Right lobe of liver (tissue), 6 donors: ENCODE measurements at places on chromosomes 16 and 17. TPM values are rescaled to one million over a fixed set of nuclear protein-coding genes. Genes with fewer than 3 reads are reported as not detected.

Gene SLC16A6
- 0.25 TPM for total RNA-seq

Gene DOC2B
- total RNA-seq: 1.3 TPM

Gene KCNH4
- total RNA-seq: not detected

Gene KRTAP16-1
- total RNA-seq: not detected

Gene LLGL1
- 2.0 TPM for total RNA-seq

Gene CCL4L2
- not detected for total RNA-seq

Gene CBFA2T3
- total RNA-seq: 2.5 TPM

Gene GNAO1
- total RNA-seq: 28.8 TPM

- DNase-seq: no peak
Measured at GRCh38 chr17:2222301-2222700, 81.3 kb downstream of the SMG6 start.

DNA sequence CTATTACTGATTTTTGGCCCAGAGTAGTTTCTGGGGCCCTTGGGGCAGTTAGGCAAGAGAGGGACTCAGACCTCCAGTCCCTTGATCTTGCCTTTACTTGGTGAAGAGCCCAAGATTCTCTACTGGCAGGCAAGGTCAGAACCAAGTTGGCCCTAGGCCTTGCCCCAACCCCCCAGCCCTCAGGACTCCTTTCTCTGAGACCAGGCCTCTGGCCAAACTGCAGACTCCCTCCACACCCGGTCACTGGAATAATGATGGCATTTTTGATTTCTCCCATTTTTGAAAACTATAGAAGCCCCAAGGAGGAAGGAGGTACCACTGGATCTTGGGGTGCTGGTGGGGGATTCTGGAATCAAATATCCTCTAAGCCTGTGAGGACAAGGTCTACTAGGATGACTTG, 18.0 kb upstream of the HOXB9 start:
- DNase-seq: no peak

- DNase-seq: no peak
Measured at GRCh38 chr17:27384726-27385125, 71.5 kb upstream of the KSR1 start.

DNA sequence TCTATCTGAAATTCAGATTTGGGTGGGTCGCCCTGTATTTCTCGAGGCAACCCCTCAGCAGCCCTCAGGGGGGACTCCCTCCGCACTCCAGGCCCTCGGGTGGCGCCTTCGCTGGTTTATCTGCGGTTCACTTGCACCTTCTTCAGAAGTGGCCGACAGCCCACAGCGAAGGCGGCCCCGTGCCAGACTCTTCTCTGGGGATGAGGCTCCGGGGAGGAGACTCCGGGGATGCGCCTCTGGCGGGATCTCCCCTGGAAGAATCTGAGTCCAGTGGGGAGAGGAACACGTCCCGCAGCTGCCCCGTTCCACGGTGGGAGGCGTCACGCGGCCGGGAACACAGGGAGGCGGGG, 63.9 kb upstream of the DNAJA2 start:
- DNase-seq: no peak

DNA sequence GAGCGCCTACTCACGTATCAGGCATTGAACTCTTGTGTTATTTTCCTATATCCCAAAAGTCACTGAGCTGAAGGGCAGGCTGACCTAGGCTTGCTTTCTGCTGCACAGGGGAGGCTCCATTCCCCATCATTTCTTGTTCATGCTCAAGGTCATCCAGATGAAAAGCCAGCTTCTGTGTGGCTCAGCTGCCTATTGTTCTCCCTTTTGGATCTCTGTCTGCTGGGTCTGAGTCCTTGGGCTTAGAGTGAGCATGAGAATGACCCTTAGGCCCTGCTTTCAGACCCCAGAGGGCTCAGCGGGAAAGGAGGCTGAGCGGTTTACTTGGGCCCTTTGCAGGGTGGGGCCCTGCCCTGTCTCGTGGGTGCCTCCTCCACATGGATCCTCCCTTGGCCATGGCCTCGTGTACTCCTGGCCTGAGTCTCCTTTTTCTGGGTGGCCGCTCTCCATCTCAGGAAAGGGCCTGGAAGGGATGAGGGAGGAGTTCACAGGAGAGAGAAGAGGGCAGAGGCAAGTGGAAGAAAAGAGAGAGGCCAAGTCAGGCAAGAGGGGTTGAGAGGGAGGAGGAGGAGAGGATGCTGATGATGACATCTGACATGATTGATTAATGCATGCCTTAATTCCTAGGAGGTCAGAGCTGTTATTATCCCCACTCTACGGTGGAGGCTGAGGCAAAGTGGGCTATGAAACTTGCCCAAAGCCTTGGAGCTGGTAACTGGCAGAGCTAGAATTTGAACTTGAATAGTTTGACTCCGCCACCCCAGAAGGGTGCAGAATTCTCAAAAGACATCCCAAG, 19.8 kb upstream of the MAP3K14 start:
- DNase-seq: peak; percentile 13

- no peak for DNase-seq
Measured at GRCh38 chr17:19769946-19770652, 22.0 kb upstream of the ALDH3A1 start.

- DNase-seq: no peak
Measured at GRCh38 chr17:70378076-70378475, 208.7 kb downstream of the KCNJ2 start.

- DNase-seq: no peak
Measured at GRCh38 chr17:34692920-34693319, 113.5 kb downstream of the TMEM132E start.

DNA sequence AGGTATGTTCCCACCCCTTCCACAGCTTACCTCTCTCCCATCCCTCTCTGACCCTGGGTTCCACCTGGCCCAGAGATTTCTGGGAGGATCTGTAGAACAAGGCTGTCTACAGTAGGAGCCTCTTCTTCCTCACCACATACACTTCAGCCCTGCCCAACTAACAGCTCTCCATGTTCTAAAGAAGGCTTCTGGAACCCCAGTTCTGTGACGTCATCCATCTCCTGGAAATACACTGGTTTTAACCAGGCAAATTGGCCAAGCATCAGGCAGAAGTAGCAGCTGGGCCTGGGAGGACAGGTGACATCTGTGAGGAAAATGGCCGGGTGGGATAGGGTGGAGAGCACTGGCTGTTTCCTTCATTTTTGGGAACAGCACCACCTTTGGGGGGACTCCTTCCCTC, at the start of gene LYZL6:
Gene LYZL6, minus strand, starts transcription at position 177 of the 400 bp plus-strand sequence. CDS start 4,357 bp downstream, outside the sequence.
- no peak for DNase-seq

GRCh38 chr16:72910381-72910780, 137.5 kb downstream of the ZFHX3 start:
- no peak for DNase-seq

DNA sequence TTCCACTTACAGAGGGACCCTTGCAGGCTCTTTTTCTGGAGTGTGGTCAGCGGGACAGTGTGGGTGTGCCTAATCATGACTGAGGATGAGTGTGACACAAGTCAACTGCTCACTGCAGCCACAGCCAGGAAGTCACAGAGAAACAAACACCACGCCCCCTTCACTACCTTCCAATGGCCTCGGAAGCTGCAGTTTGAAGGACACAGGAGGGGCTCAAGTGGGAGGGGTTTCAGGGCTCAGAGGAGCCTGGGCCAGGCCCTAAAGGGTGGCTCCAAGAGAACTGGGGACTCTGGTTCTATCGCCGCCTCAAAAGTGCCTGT, 116.2 kb upstream of the SDK2 start:
- DNase-seq: no peak

DNA sequence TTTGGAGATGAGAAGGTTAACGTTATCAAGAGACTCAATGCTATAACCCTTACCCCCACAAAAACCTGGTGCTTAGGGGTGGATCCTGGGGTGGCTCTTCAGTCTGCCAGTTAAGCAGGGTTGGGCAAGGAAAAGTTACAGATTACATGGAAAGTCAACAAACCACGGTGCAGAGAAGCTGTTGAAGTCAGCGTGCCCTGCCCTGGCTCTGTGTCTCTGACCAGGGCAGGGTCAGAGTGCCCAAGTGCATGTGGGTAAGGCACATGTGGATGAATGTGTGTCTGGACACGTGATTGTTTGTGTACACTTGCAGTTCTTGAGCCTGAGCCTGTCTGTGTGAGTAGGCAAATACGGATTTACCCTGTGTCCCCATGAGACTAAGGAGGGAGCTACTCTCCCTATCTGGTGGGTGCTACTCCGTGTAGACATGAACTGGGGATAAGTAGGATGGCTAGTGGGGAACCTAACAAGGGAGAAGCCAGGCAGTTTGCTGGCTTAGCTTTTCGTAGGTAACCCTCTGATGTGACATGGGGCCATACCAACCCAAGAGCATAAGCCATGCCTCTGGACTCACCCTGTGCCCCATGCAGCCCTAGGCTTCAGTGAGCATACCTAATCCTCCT, 5.5 kb downstream of the IGFBP4 start:
- peak; percentile 84 for DNase-seq

DNA sequence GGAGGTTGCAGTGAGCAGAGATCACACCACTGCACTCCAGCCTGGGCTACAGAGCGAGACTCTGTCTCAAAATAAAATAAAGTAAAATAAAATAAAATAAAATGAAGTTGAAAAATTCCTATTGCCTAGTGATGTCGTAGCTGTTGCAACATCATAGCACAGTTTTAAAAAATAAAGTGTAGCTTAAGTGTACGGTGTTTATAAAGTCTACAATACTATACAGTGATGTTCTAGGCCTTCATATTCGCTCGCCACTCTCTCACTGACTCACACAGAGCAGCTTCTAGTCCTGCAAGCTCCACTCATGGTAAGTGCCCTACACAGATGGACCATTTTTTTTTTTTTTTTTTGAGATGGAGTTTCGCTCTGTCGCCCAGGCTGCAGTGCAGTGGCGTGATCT, 43.5 kb upstream of the MNT start:
- DNase-seq: no peak

DNA sequence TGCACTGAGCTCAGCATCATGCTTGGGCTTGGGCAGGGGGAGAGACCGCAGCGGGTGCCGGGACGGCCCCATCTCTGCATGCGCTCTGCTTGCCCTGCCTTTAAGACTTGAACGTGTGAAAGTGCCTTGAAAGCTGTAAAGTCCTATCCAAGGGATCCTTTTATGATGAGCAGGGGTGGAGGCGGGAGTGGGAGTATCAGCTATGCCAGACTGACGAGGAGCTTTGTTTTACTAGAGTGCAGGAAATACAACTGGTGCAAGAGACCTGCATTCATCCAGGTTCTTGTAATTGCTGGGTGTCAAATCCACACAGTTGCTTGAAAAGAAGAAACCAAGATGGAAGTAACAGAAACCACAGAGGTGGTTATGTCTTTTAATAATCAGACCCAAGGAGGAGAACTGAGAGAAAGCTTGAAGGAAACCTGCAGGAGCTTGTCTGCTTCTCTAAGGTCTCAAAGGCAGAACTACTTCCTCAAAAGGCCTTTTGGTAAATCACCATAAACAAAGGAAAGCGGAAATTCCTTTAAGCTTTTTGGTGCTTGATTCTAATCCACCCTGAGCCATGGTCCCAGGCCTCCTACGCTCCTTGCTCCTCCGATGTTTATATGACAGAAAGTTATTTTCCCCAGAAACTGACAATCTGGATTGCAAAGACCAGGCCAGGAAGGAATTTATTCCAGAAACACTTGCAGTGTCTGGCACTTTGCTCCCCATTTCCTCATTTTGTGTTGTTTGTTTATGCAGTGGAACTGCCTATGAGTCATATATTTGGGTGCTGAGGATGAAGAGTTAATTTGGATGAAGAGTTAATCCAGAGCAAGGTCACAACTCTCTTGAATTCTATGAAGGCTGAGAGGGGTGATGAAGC, 51.3 kb upstream of the FBXO47 start:
- DNase-seq: no peak

DNA sequence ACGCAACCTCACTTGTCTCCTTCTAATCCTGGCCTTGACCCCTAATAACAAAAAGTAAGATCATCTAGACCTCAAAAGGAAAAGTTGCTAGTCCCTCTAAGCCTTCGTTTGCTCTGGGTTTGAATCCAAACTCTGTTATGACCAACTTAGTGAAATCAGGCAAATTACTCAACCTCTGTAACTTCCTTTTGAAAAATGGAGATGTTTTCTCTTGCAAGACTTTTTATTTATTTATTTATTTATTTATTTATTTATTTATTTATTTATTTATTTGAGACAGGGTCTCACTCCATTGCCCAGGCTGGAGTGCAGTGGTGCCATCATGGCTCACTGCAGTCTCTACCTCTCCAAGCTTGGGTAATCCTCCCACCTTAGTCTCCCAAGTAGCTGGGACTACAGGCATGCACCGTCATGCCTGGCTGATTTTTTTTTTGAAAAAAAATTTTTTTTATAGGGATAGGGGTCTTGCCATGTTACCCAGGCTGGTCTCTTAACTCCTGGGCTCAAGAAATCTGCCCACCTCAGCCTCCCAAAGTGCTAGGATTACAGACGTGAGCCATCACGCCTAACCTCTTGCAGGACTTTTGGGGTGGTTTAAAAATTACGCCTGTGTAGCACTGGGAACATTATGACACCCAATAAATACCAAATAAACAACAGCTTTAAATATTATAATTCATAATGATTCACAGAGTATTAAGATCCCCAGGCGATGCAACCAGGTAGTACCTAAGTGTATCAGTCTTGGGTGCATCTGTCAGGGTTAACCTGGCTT, 63.4 kb downstream of the PITPNC1 start:
- no peak for DNase-seq

DNA sequence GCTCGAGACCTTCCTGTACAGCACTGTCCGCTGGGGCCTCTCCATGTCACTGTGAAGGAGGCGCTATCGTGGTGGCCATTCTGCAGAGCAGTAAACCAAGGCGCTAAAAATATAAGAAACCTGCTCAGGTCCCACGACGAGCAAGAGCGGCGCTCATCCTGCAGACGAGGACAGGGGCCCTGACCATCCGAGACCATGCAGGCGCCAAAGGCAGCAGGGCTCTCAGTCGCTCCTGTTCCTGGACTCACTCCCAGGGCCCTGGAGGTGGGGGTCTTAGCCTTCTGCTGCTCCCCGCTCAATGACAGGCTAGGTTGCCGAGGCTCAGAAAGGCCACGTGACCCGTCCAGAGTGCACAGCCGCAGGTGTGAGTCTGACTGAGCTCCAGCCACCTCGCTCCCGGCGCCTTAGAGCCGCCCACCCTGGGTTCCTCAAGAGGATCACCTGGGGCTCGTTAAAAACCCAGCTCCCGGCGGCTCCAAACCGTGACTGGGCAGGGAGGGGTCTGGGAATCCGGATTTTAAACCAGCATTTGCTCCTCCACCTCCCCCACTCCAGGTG, 509 bp upstream of the ATP2C2 start:
- no peak for DNase-seq

- no peak for DNase-seq
Measured at GRCh38 chr17:61354895-61355874, 44.5 kb upstream of the TBX2 start.

DNA sequence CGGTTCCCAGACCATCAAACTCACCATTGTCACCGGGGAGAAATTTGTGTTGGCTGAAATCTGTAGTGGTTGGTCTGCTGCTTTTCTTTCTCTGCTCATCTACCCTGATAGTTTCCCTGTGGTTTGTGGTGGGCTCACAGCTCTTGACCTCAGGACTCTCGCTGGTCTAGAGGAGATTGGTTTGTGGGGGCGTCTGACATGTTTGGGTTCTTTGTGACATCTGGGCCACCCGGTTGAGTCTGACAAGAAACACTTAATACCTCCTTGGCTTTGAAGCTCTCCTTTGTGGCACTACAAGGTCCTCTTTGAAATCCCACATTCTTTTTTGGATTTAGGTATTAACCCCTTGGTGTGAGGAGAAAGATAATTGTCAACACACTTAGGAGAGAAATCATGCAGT, 662.0 kb downstream of the WWOX start:
- no peak for DNase-seq

GRCh38 chr16:2664574-2664982, 17.7 kb upstream of the KCTD5 start:
- no peak for DNase-seq

- DNase-seq: no peak
Measured at GRCh38 chr17:73879987-73880386, 235.7 kb upstream of the SDK2 start.
